ENCODE measurements at places on chromosomes 2 and 18. TPM values are rescaled to one million over a fixed set of nuclear protein-coding genes. Genes with fewer than 3 reads are reported as not detected.

Gene LONRF2
- total RNA-seq, result 0.53 TPM

Gene STARD7
- 94.0 TPM for total RNA-seq

Gene SPDYA
- total RNA-seq, result under 0.01 TPM

Gene ASXL2
- total RNA-seq, result 6.6 TPM

Gene APOB
- total RNA-seq, result not detected

Gene PFN4
- 2.0 TPM for total RNA-seq

Gene TUBA3E
- total RNA-seq, result not detected

Gene USP14
- 12.7 TPM for total RNA-seq

Gene FAM228A
- not detected for total RNA-seq

Gene UGT1A5
- total RNA-seq, result not detected

Gene PDE11A
- 0.18 TPM for total RNA-seq

Gene MYOM1
- total RNA-seq, result not detected

Gene CBLN2
- not detected for total RNA-seq

Gene GAD1
- total RNA-seq, result not detected

Gene ABHD1
- total RNA-seq, result not detected

Gene MTCL1
- 15.4 TPM for total RNA-seq

Gene TRIM54
- not detected for total RNA-seq

Gene IL1RL2
- total RNA-seq, result 1.1 TPM

Gene DTNB
- 3.2 TPM for total RNA-seq

Gene CYS1
- not detected for total RNA-seq

Gene AFF3
- total RNA-seq, result under 0.01 TPM

Gene SERPINB12
- total RNA-seq, result not detected

Gene HJURP
- total RNA-seq, result 23.1 TPM

Gene IL1RN
- total RNA-seq, result not detected

Gene ANKRD53
- total RNA-seq, result 3.2 TPM

Gene PSD4
- 4.6 TPM for total RNA-seq

Gene DNMT3A
- 5.7 TPM for total RNA-seq

Gene GMCL1
- 10.6 TPM for total RNA-seq

Gene GDF7
- 0.53 TPM for total RNA-seq

Gene GTF2A1L
- total RNA-seq, result not detected

Measured in myometrial cell (primary cell).